ENCODE measurements at places on chromosomes 1 and 21.

DNA sequence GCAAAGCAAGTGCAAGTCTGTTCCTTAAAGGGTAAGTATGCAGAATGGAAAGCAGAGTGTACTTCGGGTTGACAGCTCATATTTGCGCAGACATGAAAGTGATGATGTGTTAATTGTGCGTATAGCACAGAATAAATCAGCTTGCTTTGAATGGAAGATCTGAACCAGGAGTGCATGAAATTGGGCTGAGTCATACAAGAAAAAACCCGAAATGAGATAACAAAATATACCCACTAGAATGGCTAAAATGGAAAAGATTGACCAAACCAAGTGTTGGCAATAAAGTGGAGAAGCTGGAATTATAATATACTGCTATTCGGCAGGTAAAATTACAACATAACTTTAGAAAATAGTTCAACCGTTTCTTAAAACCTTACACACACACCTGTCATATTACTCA lies 28.5 kb downstream of the CR1L start:
- no peak for DNase-seq

DNA sequence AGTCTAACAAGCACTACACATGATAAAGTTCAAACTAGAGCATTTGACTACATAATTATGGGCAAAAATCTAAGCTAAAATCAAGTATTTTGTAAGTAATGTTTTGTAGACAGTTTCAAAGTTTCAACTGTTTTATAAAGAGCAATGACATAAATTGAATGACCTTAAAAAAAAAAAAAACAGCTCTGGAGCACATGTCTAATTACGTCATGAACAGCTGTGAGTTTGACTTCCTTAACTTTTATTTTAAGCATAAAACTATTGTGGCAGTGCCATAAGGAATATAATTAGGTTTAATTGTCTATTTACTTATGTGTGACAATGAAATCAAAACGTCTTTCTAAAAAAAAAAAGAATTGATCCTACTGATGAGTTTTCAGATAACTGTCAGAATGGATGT lies 272.5 kb upstream of the LRRC7 start:
- no peak for DNase-seq

DNA sequence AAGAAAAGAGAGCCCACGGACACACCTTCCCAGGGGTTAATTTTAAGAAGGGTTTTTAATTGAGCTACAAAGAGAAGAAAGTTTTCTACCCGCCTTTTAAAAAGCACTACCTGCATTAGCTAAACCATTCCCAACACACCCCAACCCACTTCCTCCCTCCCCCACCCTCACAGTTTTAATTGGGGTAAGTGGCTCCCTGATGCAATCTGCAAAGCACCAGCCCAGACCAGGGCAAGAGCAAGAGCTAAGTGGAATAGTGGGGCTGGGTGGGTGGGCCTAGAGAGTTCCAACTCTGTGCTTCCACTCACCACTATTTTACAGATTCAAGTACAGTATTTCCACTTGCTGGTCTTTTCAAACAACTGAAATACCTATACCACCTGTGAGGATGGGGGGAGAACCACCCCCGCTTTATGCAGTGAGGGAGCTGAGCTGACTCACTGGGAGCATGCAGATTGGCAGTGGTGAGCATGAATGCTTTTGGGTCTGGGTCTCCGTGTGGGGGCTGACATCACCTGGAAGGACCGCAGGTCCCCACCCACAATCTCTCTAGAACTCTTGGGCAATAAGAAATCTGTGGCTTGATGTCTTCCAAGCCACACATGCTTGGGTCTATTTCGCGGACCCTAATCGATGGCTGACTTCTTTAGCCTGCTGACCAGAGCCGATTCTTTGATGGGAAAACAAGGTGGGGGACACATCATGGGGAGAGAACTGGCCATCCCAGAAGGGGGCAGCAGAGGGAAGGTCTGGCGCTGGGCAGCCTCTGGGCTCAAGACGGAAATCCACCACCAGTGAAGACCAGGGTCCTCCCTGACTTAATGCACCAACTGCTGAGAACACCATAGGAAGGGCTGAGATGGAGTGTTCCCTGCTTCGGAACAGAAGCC lies 95.5 kb downstream of the SSBP3 start:
- no peak for DNase-seq

GRCh38 chr1:89855413-89856123 lies 34.7 kb downstream of the LRRC8D start:
- DNase-seq: no peak

GRCh38 chr1:201945863-201946223 lies 505 bp downstream of the LMOD1 start:
- DNase-seq: no peak

DNA sequence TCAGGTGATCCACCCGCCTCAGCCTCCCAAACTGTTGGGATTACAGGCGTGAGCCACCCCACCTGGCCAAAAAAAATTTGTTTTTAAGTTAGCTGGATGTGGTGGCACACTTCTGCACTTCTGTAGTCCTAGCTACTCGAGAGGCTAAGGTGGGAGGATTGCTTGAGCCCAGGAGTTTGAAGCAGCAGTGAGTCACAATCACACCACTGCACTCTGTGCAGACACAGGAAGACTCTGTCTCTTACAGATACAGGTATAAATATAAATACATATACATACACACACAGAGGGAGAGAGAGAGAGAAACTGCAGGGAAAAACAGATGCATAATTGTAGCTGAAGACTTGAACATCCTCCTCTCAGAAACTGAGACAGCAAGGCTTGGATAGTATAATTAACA lies 34.8 kb upstream of the EPS15 start:
- DNase-seq: no peak

DNA sequence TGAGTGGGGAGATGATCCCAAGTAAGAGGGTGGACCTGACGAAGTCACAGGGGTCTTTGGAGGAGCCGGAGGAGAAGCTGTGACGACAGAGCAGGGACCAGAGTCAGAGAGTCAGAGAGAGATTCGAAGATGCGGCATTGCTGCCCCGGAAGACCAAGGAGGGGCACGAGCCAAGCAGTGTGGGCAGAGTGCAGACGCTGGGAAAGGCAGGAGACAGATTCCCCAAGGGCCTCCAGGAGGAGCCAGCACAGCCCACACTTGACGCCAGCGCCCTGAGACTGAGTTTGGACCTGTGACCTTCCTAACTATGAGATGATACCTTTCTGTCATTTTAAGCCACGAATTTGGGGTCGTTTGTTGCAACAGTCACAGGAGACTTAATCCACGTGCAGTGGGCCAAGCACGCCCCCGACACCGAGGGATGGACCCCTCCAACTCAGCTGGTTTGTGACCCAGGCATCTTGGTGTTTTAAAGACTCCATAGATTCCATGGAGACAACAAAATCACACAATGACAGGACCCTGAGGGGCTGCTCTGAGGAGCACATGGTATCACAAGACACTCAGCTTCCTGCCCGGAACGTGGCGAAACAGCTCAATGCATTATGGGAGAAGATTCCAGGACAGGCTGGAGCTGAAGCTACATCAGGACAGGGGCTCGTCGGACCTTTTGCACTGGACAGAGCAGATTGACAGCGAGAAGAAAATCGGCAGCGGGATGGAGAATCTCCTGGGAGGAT lies 11.0 kb upstream of the TFF1 start:
- no peak for DNase-seq

GRCh38 chr1:219281831-219282230 lies 108.2 kb downstream of the LYPLAL1 start:
- no peak for DNase-seq

- no peak for DNase-seq
Measured at GRCh38 chr1:55331351-55331750, 116.2 kb upstream of the USP24 start.

DNA sequence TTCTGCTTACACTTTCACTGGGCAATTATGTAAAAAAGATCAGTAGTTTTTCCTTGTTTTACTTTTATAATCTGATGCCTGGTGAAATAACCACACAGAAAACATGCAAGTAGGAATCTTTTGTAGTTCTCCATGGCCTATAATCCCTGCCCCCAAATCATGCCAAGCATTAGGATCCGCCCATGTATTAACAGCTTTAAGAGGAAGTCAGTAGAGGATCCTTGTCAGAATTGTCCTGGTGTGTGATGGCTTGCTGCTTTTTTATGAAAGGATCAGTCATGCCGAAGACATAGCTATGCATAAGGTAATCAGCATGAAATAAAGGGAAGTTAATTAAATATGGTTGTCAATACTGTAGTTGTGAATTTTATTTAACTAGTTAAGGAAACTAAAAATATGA lies 20.0 kb downstream of the ADGRL2 start:
- no peak for DNase-seq

- no peak for DNase-seq
Measured at GRCh38 chr1:15153184-15153841, at the start of gene TMEM51. Gene TMEM51, plus strand, starts transcription at chr1:15153747. Its CDS starts 61,341 bp downstream, at chr1:15215088.

GRCh38 chr1:156852418-156852874 lies 6.5 kb downstream of the INSRR start:
- DNase-seq: no peak

GRCh38 chr1:81113688-81114087 lies 687.0 kb upstream of the ADGRL2 start:
- DNase-seq: no peak

DNA sequence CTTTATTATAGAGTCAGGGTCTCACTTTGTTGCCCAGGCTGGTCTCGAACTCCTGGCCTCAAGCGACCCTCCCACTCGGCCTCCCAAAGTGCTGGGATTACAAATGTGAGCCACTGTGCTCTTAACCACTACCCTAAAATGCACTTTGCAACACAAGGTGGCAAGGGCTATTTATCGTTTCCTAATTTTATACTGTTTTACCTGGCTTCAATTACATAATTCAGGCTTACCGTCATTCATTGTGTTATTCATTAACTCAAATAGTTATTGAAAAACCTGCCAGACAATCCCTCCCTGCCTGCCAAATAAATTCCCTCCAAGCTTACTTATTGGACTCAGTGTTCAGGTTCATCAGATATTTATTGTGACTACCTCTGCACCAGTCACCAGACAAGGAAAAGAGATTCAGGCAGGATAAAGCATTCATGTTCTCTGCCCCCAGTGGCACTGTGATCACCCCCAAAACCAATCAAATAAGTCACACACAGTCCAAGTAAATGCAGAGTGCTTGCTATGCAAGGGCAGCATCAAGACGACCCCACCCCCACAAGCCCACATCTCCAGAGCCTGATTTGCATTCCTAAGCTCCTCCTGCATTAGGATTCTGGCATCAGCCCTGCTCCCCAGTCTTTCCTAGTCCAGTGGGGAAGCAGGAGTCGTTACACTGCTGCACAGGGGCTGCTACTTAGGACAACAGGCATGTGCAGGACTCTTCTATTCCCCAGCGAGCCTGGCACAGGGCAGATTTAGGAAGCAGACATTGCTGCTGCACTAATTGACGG lies 8.1 kb downstream of the PAQR7 start:
- no peak for DNase-seq

DNA sequence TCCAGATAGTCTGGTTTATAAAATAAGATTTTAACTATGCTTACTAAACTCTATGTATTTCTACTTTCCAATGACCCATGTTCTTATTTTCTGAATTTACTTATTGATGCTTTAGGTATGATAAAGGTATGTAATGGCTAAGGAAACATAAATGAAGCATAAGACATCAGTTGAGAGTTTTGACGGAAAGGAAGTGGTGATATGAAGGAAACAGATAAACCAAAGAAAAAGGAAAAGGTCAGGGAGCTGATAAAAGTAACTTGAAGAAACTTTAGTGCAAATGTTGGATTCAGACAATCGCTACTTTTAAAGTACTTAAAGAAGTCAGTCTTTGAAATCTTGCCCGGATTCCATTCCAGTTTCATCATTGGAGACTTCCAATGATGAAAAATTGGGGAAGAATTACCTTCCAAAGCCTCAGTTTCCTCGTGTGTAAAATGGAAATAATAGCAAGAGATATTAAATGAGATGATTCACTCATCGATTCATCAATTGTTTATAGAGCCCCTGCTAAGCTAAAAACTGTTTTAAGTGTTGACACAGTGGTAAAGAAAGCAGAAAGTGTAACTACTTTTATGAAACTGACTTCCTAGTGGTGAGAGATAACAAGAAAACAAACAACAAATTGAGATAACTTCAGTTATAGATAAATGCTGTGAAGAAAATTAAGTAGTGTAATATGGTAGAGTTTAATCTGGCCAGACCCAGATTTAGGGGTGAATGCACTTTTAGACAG lies 10.6 kb downstream of the PTPRC start:
- no peak for DNase-seq

- no peak for DNase-seq
Measured at GRCh38 chr1:38476850-38477178, 382.8 kb downstream of the RRAGC start.

GRCh38 chr1:107771377-107771776 lies 193.6 kb downstream of the VAV3 start:
- no peak for DNase-seq

DNA sequence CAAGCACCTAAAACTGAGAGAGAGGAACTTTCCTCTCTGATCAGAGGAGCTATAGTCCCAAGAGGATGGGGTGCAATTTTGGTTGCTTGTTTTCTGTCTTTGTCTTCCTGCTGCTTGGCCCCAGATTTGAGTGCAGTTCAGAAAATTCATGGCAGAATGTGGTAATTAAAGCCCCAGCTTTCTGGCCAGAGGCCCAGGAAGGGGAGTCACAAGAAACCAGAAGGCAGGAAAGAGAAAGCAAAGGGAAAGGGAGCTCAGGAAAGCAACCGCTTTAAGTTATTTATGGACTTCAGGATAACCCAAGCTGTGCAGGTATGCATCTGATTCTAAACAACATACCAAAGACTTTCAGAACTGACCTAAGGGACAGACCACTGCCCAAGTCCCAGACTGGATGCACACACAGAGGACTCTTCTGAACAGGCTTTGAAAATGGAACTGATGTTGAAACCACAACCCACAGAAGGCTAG lies 88.8 kb downstream of the ST3GAL3 start:
- DNase-seq: no peak

- no peak for DNase-seq
Measured at GRCh38 chr1:242784807-242785206, 260.3 kb upstream of the PLD5 start.

GRCh38 chr1:15246960-15247614 lies at the start of gene FHAD1:
Gene FHAD1, plus strand, starts transcription at chr1:15247223. Its CDS starts 4,562 bp downstream, at chr1:15251785.
- DNase-seq: no peak

GRCh38 chr1:71224741-71225377 lies 144.0 kb upstream of the ZRANB2 start:
- no peak for DNase-seq

DNA sequence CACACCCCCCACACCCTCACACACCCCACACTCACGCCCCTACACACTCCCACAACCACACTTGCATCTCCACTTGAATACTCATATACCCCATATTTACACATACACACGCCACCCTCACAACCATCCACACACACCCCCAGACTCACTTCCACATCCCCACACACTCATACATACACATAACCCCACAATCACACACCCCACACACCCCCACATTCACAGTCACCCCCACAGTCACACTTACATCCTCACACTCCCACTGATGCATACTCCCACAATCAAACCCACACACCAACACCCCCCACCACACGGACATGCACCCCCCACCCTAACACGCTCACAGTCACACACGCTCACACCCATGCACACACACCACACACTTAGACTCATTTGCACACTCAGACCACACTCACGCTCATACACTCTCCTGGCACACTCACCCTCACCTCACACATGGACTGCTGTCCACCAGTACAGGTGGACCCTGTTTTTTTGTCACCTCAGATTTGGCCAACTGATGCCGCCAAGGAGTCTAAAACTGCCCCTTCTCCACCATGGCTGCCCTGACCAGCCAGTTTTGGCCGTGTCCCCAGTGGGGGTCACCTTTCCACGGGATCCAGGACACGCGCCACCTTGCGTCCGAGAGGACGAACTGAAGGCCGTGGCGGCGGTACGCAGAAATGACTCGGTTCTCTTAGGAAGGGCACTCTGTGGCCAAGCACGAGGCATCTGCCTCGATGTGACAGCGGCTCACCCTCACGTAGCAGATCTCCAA lies 45.3 kb upstream of the EDN2 start:
- no peak for DNase-seq

GRCh38 chr21:42302076-42302650 lies 13.0 kb downstream of the TFF3 start:
- DNase-seq: no peak

All from stimulated activated CD8-positive, alpha-beta memory T cell treated with anti-CD3 and anti-CD28 coated beads, Interleukin-7, amount 100 ng/mL, for 1 hour (primary cell).